ENCODE measurements at places on chromosomes 7 and 10.

GRCh38 chr7:20012100-20012499 lies 205.1 kb downstream of the MACC1 start:
- no peak for DNase-seq

- DNase-seq, result no peak
Observed at GRCh38 chr10:69680610-69681009, 50.6 kb downstream of the FAM241B start.

GRCh38 chr7:151077705-151078232 lies 2.8 kb downstream of the FASTK start:
- no peak for DNase-seq

DNA sequence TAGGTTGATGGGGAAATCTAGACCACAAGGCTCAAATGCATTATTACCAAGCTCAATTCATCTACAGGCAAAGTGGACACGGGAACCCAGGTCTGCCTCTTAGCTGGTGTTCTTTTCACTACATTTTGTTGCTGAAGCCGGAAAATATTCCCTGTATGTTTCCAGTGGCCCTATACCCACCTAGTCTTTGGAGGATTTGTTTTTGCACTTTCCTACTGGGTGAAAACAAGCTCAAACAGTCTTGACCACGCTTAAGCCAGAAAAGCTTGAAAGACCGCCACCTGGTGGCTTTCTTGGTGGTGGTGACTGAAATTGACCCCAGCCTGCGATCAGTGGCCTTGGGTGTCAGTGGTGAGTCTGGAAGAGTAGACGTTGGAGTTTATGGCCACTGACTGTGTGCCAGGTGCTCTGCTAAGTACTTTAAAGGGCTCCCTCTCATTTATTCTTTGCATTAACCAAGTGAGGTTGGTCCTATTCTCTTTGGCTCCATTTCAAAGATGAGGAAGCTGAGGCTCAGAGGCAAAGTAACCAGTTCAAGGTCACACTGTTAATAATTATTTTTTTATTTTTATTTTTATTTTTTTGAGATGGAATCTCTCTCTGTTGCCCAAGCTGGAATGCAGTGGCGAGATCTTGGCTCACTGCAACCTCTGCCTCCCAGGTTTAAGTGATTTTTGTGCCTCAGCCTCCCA lies 11.1 kb upstream of the CRTAC1 start:
- peak; percentile 6 for DNase-seq

- DNase-seq, result no peak
Observed at GRCh38 chr7:66639773-66640172, 11.1 kb downstream of the KCTD7 start.

DNA sequence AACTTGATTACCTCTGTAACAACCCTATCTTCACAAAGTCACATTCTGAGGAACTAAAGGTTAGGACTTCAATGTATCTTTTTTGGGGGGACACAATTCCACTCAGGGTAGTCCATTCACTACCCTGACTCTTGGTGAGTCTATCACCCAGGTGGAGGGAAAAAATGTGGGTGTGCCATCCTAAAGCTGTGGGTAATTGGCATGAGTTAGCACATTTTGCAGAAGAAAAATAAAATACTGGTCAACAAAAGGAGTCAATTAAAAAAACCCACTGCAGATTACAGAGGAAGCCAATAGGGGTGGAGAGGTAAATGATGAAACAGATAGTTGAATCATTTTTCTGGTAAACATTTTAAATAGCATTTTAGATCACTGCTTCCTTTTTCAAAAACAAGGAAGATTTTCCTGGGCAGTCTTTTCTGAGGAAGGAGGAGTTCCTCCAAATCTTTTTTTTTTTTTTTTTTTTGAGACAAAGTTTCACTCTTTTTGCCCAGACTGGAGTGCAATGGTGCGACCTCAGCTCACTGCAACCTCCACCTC lies 5.1 kb upstream of the BLVRA start:
- no peak for DNase-seq

- no peak for DNase-seq
Observed at GRCh38 chr10:90939116-90939515, 18.2 kb upstream of the ANKRD1 start.

- no peak for DNase-seq
Observed at GRCh38 chr7:76133164-76133775, 68.4 kb upstream of the SRRM3 start.

DNA sequence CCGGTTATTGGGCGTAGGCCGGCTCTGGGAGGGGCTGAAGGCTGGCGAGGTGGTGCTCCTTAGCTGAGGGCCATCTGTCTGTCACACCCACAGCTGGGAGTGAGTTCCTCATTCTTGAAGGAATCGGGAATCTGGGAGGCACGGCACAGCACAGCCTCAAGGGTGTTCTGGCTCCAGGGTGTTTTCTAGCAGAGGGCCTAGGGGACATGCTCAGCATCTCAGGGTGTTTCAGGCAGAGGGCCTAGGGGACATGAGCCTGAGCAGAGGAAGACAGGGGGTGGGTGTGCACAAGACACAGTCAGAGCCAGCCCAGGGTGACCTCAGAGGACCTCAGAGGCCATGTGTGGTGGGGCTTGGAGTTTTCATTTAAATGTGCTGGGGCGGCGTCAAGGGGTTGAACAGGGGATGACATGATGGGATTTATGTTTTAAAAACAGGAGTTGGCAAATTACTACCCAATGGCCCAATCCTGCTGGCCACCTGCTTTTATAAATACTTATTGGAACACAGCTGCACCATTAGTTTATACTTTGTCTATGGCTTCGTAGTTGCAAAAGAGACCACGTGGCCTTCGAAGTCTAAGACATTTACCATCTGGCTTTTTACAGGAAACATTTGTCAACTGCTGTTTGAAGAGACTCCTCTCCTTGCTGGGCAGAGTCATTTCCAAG lies 121.6 kb downstream of the PRKAG2 start:
- DNase-seq, result no peak

DNA sequence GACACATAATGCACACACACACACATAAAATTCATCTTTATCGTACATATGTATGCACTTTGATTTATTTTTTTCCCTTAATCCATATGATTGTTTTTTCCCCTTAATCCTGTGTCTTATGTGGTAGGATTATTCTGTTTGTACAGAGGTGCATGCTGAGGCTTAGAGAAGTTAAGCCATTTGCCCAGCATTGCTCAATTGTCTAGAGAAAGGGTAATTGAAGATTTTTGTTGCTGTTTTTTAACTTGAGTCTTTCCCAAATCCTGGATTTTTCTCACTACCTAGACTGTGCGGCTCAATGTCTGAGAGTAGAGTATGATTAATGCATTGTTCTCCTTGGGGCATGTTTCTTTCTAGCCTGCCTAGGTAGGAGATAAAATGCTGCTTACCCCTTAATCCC lies 35.0 kb downstream of the WBP1L start:
- DNase-seq, result no peak

GRCh38 chr10:101770331-101771215 lies 5.3 kb downstream of the FGF8 start:
- DNase-seq, result no peak

- no peak for DNase-seq
Observed at GRCh38 chr7:107953265-107953923, 49.6 kb downstream of the LAMB1 start.

- DNase-seq, result no peak
Observed at GRCh38 chr10:3068968-3069737, 1.8 kb downstream of the PFKP start.

- DNase-seq, result no peak
Observed at GRCh38 chr10:119245272-119245671, 37.9 kb downstream of the GRK5 start.

DNA sequence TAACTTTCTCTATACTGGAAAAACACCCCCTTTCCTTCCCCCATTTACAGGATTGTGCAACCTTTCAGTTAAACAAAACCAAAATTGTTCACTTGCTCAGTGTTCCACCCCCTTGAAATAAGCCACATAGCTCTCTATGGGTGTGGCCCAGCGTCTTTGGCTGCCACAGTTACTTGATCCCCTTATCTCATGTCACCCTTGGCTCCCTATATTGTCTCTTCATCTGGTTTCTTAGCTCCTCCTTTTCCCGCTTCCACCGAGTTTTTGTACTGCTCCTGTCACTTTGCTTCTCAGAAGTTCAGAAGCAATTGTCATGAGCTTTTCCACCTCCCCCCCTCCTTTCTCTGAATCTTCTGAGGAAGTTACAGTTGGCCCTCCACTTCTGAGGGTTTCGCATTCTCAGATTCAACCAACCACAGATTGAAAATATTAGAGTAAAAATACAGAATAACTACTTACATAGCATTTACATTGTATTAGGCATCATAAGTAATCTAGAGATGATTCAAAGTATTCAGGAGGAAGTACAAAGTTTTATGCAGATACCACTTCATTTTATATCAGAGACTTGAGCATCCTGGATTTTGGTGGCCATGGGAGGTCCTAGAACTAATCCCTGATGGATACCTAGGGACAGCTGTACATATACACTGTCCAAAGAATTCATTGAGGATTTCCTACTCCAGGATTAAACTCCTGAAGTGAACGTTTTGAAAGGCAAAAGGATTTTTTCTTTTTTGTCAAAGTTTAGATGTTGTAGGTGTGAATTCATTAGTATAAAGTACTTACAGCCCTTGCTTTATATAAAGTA lies 60.4 kb downstream of the ADD3 start:
- no peak for DNase-seq

DNA sequence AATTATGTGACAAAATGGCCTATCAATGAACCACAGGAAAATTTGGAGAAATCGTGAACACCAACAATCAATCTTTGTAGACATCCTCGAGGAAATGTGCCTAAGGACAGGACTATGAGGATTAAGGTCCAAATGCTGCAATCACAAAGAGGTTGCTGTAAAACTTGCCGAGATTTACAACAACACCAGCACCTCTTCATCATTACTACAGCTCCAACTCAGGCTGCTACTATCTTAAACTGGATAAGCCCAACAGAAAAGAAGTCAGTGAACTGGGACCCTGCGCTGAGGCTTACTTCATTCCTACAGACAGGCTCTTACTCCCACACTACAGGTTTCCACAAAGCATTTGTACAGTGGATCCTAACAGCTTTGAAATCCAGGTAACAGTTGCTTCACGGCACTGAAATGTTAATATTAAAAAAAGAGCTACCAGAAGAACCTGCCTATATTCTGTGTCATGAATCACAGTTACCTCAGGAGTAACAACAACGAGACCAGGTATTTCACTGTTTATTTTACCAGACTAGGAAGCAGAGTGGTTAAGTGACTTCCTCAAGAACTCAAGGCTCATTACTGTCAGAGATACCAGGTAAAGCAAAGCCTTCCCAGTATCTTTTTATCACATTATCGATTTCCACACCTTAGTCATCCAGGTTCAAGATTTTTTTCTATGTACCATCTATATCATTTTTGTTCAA lies 23.9 kb downstream of the CACUL1 start:
- no peak for DNase-seq

- DNase-seq, result no peak
Observed at GRCh38 chr10:127983344-127984100, 76.6 kb downstream of the PTPRE start.

DNA sequence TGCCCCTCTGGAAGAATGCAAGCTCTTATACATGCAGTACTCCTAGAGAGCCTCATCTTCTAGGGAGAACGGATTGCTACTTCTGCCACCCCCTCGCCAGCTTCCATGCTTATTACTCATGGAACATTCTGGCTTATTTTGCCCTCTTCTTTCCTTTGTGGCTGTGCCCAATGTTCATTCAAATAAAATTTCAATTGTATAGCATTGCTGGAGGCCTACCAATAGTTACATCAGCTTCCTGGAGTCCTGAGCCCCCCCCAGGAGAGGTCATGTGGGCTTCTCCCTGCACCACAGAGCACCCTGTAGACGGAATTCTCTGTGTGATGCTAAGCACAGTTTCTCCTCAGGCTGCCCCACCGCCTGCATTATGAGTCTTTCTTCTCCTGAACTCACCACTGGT lies 1094.0 kb downstream of the KCNMA1 start:
- DNase-seq, result no peak

Data from activated naive CD4-positive, alpha-beta T cell (primary cell).